ENCODE measurements at places on chromosomes 5 and 9.
A peak's percentile ranks its signal among the peaks of the same experiment; 100 is the strongest.

DNA sequence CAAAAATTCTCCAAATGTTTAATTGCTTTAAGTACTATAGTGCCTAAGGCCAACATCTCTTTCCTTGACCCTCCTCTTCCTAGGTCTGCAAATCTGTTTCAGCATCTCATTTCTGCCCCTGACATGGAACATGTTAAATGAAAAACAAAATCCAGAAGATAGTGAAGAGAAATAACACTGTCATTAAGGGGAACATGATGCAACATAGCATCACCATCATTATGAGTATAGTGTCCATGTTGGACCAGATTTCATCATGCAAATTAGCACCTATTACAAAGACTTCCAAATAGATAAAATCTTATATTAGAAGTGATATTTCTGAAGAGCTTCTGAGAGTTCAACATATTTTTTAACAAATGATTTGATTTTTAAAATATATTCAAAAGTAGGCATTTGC, 375.2 kb downstream of the PTPRD start:
- DNase-seq = no peak

- no peak for DNase-seq
Observed at GRCh38 chr5:87266914-87267573, 639 bp upstream of the RASA1 start.

DNA sequence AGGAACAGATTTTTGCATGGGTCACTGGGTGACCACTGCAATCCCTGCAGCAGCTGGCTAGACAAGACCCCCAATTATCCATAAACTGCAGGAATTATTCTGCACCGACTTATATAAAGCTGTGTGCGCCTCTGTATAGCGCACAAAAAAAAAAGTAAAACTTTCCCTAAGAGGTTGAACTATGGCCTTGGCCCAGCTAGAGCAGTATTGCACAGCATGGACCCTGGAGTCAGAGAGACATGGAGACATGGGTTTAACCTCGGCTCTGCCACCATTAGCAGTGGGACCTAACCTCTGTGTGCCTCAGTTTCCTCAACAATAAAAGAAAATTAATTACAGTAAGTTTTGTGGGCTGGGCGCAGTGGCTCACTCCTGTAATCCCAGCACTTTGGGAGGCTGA, 17.1 kb upstream of the GRPEL2 start:
- no peak for DNase-seq

- DNase-seq = no peak
Observed at GRCh38 chr5:97400537-97400936, 217.5 kb upstream of the RIOK2 start.

DNA sequence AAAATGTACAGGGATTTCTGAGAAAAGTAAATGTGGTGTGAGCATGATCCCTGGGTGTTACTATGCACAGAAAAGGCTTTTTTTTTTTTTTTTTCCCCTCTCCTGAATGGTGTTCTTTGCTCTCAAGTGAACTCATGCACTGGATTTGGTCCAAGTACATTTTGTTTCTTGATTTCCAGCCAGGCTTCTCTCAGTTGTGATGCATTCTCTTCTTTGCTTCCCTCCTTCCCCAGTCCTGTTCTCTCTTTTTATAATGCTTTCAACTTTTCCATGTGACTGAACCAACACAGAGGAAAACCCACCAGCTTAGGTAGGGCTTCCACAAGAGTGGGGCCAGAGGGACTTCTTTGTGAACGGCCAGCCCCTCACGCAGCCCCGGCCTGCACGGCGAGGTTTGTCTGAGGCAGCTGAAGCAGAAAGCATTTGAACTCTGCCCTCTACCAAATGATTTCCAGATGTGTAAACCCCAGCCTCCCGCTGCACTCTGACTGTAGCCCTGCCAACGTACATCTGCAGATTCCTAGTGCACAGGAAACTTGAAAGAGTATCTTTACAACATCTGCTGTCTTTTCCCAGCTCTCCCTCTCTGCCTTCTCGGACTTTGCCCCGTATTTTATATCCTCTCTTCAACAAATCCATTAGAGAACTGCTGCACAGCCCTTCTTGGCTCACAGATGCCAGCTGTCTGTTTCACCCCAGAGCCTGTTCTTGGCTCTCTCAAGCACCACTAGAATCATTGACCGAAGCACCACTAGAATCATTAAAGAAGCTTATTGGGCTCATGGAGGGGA, 71.8 kb upstream of the CD180 start:
- DNase-seq = no peak

- peak; percentile 28 for DNase-seq
Observed at GRCh38 chr9:124257844-124258606, at the start of gene NEK6. Gene NEK6 (plus strand): TSS chr9:124257949. CDS start chr9:124301965, 44,016 bp downstream.

DNA sequence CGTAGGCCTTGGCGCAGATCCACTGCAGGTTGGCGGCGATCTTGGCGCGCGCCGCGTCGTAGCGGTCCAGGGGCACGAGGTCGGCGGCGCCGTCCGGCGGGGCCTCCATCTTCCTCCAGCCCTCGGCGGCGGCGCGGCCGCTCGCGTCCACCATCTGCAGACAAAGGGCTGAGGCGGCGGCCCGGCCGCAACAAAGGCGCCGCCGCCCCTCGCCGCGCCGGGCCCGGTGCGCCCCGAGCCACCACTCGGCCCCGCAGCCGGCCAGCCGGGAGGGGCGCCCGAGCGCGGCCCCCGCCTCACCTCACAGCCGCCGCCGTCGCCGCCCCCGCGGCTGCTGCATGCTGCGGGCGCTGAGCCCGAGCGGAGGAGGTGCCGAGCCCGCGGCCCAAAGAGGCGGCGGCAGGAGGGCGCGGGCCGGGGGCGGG, 328 bp downstream of the CAMSAP1 start:
- no peak for DNase-seq

DNA sequence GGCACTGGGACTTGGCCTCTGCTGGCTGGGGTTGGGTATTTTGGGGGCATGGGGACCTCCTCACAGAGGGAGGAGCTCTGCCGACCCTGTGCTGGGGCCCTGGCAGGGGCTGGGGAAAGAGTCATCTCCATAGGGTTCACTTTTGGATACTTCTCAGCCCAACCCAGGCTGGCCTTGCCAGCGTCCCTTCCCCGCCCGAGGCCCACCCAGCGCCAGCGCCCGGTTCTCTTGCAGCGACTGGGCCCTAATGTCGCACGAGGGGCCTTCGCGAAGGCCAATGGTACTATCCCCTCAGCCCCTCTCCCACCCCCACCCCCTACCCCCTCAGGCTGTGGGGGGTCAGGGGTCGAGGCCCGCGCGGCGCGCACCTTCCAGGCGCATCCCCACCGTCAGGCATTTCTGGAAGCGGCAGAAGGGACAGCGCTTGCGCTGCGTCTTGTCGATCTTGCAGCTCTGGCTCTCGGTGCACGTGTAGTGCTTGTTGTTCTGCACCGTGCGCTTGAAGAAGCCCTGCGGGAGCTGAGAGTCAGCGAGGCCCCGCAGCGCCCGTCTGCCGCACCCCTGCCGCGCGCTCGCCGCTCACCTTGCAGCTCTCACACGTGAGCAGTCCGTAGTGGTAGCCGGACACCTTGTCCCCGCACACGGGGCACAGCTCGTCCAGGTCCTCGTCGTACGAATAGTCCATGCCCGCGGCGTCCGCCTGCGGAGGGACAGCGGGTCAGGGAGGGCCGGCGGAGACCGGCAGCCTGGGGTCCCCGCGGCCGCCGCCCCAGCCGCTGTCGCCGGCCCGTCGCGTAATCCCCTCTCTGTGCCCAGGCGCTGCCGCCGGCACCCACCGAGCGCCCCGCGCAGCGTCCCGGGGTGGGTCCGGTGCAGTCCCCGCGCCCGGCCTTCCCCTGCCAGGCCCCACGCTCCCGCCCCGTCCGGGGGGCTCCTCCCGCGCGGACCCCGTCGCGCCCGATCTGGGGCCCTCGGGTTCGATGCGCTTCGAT, 4.2 kb downstream of the NR5A1 start:
- no peak for DNase-seq

- DNase-seq = no peak
Observed at GRCh38 chr5:163532171-163533084, 27.0 kb downstream of the MAT2B start.

GRCh38 chr5:168457542-168457941, 28.7 kb upstream of the RARS1 start:
- DNase-seq = no peak

DNA sequence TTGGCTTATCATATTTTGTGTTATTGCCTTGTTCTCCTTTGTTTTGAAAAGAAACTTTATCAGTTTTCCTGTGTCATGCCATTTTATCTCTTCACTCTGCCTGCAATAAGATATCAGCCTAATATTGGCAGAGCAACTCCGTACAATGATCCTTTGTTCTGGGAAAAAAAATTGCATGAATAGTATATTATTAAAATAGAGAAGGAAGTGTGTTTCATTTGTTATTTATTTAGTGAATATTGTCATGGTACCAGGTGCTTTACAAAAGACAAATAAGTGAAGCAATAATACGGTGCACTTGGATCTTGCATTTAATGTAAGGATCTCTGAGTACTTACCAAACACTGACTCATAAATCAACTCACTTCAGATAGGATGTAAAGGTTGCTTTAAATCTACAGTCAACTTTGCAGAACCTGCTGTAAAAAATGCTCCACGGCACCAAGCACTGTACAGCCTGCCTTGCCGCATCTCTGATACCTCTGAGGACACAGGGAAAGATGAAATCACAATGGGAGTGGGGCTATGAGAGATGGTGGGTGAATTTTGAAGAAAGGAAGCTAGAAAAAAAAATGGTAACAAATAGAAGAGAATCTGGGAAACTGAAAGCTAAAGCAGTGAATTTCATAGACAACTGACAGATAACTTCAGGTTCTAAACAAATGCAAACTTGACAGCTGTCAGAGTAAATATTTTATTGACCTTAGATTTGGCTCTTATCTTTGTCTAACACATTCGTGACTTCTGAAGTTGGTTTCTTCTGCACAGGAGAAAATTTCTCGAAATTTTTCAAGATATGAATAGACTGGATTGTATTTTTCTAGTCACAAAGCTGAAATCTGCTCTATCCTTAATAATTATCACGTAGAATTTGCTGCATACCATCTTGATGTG, 232.1 kb downstream of the ENC1 start:
- no peak for DNase-seq

- no peak for DNase-seq
Observed at GRCh38 chr5:56451742-56452141, 218.6 kb upstream of the ANKRD55 start.

DNA sequence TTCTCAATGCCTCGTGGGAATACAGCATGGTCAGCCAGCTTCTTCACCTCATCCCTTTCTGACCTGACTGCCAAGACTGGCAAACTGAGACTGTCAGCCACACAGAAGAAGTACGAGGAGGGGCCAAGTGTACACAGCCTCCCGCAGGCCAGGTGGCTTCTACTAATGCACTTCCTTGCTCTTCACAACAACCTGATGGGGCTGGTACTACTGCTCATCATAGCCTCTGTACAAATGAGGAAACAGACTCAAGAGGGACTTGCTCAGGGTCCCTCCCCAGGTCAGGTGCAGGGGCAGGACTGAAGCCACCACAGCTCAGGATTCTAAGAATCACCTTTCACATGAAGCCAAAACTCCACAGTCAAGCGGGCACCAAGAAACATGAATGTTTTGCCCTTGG, 21.3 kb downstream of the NIPAL4 start:
- DNase-seq = no peak

DNA sequence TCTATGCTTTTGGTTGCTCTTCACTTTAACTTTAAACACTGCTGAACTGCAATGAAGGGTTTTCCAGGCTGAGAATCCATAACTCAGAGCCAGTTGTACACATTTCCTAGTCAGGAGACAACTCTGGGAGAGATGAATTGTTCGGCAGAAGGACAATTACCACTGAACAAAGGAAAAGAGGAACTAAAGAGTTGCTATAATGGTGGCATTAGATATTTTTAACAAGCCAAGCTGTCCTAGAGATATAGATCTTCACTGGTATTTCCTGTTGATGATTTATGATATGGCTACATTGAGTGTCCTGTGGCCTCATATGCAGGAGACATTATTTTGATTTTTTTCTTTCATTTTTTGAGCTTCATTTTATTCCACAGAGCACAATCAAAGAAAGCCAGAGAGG, 219.1 kb upstream of the PCSK5 start:
- DNase-seq = no peak

DNA sequence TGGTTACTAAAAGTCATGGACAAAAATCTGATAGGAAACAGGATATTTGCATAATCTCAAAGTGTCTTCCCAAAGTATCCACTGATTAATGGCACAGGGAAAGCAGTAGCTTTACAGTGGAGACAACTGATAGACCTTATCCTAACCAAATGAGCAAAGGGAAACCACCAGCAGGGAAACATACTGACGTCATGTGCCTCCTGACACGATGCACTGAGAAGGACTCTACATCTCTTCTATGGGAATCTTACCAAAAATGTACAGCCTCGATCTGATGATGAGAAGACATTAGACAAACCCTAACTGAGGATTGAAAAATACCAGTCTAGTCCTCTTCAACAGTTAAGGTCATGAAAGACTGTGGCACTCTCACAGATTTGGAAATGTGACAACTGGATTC, 166.2 kb downstream of the INSYN2B start:
- no peak for DNase-seq

DNA sequence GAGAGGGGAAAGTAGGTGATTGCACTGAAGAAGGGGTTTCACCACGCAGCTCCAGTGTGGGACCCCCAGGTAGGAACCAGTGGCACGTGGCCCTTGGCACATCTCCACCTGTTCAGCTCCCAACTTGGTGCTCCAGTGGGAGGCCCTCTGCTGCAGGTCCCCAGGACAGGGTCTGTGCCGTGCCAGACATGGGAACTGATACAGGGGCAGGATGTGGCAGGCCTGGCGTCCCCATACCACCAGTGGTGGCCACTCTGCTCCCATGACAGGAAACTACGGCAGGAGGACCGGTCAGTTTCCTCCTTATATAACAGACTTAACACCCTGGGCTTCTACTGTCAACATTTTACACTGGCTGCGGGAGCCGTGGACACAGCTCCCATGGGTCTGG, 67.3 kb downstream of the PSMB7 start:
- no peak for DNase-seq

DNA sequence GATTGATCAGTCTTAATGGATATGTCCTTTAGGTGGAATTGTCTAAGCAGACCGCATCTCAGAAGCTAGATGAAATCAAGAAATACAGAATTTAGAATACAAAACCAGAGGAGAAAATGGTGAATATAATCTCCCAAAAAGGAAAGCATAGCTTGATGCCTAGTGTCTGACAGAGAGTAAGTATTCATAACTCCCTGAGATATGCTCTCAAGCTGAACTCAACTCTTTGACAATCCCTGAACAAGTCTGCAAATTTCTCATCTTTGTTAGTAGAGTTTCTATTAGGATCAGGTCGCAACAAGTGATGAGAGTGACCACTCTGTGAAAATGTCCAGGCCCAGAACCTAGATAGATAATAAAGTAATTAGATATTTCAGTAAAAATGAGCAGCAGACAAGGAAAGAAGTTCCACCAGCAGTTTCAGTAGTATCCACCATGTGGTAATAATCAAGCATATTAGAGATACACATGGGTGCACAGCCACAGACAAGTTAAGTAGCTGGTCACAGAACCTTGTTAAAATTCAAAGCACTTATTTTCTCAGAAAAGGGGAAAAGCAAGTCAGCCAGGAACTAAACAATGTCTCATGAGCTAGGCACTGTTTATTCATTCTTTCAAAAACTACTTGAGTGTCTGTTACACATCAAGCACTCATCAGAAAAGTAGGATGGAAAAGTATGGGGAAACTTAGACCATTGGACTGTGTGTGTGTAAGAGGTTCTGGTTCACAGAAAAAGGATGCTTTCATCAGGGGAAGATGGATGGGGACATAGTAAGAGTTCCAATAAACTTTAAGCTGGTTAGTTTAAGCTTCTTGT, 481.5 kb upstream of the TUSC1 start:
- no peak for DNase-seq

GRCh38 chr5:31853398-31854135, 214.6 kb downstream of the PDZD2 start:
- DNase-seq = no peak

GRCh38 chr5:74895906-74896305, 29.7 kb upstream of the FAM169A start:
- DNase-seq = no peak

- no peak for DNase-seq
Observed at GRCh38 chr9:135294836-135295235, 184.7 kb upstream of the PPP1R26 start.

Data from stimulated activated CD8-positive, alpha-beta memory T cell treated with anti-CD3 and anti-CD28 coated beads, Interleukin-12 subunit alpha, Interleukin-12 subunit beta, amount 100 ng/mL, for 4 hours (primary cell).